ENCODE measurements at places on chromosomes 3 and 15.

- no peak for DNase-seq
Measured at GRCh38 chr3:187222801-187223200, 25.5 kb downstream of the RTP1 start.

GRCh38 chr15:52749258-52749657, 40.9 kb downstream of the ONECUT1 start:
- DNase-seq, result no peak

DNA sequence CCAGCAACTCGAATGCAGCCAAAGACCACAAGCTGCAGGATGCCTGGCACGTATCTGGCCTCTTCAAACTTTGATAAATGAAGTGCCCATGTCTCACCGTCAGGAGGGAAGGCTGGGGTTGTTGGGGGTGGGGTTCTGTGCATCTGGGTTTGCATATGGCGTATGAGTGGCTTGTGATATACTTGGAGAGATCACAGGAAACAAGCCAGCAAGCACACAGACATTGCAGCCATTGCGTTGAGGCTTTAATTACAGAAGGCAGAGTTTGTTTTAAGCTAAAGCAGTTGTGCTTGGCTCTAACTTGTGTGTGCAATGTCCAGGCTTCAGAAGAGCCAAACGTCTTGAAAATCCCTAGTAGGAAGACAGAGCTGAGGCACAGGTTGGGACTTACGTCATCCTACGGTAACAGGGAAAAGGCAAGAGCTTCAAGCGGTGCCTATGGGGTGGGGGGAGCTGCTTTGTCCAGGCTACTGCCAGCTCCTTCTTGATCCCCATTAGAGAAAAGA, 109.2 kb downstream of the ASB7 start:
- DNase-seq, result no peak

GRCh38 chr15:84690342-84690741, 25.6 kb downstream of the SEC11A start:
- no peak for DNase-seq

GRCh38 chr3:53554559-53555067, 60.2 kb downstream of the CACNA1D start:
- DNase-seq, result no peak

GRCh38 chr3:114645392-114645791, 351.6 kb downstream of the TIGIT start:
- no peak for DNase-seq

DNA sequence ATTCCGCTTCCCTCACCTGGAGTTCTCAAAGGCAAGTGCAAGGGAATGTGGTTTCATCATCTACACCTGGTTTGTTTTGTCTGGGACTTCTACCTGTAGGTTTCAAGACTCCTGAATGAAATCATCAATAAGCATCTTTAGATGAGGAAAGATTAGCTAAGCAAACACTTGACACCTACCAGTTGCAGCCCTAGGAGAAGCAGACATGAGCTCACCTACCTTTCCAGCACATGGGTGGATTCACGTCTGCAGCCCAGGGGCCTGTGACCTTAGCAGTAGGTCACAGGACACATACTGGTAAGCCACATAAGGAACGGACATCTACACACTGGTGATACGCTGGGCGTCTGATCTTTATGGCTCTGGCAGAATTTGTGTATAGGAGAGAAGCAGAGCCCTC, 26.7 kb downstream of the SLCO2A1 start:
- no peak for DNase-seq

DNA sequence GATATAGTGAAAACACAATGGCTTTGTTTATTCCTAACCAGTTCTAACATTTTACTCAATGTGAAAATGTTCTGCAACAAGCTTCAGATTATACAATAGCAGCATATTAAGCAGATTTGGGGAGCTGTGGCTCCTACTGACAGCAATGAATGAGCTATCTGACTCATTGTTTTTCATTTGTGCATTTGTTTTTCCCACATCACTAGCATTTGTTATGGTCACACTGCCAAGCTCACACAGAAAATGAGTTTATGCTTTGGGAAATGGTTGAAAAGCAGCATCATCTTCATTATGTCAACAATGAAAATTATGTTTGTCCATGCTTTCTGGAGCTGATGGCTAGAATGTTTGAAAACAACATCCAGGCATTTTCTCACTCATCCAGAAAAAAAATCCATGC, 53.5 kb downstream of the ZPLD1 start:
- DNase-seq, result no peak

GRCh38 chr3:55789516-55789915, 302.4 kb upstream of the WNT5A start:
- DNase-seq, result no peak

- DNase-seq, result no peak
Measured at GRCh38 chr3:107910713-107911259, 180.0 kb downstream of the CD47 start.

GRCh38 chr3:36765104-36765503, 751 bp upstream of the DCLK3 start:
- DNase-seq, result no peak

DNA sequence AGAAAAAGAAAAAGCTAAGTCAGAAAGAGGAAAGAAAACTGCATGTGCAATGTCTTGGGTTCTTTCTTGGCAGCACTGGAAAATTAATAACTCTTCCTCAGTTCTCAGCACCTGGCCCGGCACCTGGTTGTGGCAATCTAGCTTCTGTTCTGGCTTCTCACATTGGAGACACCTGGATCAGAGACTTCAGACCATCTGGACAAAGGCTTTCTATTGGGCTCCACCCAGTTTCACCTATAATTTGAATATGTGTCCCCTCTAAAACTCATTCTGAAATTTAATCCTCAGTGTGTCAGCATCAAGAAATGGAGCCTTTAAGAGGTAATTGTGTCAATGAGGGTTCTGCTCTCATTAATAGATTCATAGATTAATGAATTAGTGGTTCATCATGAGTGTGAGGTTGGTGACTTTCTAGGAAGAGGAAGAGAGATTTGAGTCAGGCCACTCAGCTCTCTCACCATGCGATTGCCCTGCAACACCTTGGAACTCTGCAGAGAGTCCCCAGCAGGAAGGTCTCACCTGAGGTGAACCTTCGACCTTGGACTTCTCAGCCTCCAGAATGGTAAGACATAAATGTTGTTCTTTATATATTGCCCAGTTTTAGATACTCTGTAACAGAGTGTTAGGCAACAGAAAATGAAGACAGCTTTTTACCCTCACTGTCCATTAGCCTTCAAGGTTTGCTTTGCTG, 679.9 kb downstream of the NTRK3 start:
- no peak for DNase-seq

- DNase-seq, result no peak
Measured at GRCh38 chr3:62201438-62202035, 171.8 kb downstream of the FEZF2 start.

DNA sequence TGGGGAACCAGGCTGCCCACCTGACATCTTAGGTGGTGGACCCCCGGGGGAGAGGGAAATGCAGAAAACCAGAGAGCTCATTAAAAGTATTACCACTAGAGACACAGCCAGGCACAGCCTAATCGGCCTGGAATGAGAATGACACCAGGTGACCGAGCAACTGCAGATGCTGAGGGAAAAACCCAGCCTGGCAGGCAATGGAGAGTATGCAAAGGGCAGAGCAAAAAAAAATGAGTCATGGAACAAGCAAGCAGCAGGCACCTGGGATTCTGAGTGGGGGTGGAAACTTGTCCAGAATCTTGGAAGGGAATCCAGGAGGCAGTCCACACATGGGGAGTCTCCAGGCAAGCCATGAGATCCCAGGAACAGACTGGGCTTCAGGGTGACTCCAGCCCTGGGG, 183.7 kb upstream of the LRRN1 start:
- DNase-seq, result no peak

DNA sequence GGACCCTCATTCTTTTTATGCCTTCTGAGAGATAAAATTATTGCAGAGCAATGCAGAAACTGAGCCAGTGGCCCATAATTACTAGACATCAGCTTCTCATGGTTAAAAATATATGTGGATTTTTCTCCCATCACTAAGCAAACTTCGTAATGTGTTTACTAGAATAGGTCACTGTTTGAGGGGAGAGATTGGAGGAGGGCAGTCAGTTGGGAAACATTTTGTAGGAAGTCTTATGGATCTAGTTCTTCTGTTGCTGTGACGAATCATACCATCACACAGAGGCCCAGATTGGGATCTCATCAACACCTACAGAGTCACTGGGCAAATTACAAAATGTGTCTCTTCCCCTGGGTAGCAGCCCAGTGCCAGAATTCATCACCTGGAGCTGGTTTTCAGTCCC, 81.4 kb downstream of the PDE8A start:
- no peak for DNase-seq

DNA sequence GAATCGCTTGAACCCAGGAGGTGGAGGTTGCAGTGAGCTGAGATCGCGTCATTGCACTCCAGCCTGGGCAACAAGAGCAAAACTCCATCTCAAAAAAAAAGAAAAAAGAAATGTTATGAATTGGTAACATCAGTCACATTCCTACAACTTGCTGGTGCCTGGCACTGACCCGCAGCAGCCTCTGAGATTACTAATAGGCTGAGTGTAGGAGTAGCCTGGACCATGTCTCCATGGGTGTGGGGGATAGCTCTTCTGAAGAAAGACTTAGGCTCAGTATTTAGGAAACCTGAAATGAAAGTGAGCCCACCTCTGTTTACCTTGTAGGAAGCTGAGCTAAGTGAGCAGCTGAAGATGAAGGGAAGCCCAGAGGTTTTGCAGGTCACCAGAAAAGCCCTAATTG, 148.3 kb downstream of the LRRC28 start:
- DNase-seq, result no peak

DNA sequence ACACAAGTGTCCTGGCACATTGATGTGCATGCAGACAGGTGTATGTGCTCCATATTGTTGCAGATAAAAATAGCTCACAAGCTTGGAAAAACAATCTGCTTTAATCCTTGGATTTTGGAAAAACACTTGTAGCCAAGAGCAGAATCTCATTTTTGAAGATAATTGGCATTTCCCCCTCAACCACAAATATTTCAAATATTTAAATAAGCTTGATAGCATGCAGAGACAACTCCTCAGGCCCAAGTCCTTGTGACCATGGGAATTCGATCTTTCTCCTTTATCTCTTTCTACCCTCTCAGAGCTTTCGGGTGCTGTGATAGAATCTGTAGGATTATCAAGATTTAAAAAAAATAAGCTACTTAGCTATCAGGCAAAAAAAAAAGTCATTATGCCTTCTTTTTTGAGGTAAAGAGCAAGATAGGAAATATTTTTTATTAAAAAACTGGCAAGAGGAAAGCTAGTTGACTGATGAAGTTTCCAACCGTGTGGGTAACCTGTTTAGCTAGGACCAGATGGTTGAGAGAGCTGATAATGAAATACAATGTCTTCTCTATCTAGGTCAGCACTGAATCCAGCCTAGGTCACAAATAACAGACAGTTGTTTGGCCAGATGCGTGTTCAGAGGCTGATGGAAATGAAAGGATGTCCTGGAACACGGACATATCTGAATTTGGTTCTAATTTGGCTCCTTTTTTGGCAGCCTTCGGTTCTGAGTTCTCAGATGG, 54.9 kb upstream of the SNRK start:
- DNase-seq, result no peak

- DNase-seq, result no peak
Measured at GRCh38 chr15:63263519-63263918, 13.9 kb upstream of the APH1B start.

DNA sequence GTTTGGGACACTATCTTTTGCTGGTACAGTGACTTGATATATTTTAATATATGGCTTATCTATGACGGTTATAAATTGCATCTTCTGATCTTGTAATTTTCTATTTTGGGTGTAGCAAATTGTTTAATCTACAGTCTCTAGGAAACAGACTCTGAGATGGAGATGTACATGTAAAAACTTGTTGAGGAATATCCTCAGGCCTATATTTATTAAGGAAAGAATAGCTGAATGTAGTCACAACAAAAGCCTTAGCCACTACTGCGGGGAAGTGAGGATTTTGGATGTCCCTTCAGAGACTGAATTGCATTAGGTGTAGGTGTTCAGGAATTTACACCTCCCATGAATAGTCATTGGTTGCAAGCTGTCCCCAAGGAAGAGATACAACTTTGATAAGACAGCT, 13.8 kb upstream of the OR5K3 start:
- no peak for DNase-seq

GRCh38 chr15:99686290-99686689, 46.9 kb downstream of the LYSMD4 start:
- no peak for DNase-seq

GRCh38 chr15:71151081-71151480, 35.8 kb downstream of the THSD4 start:
- DNase-seq, result no peak

DNA sequence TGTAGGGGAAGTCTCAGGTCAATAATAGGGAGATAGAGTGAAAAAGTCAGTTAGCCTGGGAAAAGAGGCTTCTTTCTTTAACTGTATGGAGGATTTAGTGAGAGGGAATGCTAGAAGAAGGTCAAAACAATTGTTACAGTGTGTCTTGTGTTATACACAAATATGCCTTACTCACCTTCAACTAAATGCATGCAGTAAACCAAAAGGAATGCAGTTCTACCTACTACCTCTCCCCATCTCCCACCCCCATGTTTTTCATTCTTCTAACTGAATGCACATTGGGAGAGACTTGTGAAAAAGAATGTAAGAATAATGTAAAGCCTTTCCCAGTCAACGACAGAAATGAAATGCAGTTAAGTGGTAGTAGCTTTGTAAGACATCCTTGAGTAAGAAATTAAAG, 33.8 kb downstream of the CCDC66 start:
- DNase-seq, result no peak

DNA sequence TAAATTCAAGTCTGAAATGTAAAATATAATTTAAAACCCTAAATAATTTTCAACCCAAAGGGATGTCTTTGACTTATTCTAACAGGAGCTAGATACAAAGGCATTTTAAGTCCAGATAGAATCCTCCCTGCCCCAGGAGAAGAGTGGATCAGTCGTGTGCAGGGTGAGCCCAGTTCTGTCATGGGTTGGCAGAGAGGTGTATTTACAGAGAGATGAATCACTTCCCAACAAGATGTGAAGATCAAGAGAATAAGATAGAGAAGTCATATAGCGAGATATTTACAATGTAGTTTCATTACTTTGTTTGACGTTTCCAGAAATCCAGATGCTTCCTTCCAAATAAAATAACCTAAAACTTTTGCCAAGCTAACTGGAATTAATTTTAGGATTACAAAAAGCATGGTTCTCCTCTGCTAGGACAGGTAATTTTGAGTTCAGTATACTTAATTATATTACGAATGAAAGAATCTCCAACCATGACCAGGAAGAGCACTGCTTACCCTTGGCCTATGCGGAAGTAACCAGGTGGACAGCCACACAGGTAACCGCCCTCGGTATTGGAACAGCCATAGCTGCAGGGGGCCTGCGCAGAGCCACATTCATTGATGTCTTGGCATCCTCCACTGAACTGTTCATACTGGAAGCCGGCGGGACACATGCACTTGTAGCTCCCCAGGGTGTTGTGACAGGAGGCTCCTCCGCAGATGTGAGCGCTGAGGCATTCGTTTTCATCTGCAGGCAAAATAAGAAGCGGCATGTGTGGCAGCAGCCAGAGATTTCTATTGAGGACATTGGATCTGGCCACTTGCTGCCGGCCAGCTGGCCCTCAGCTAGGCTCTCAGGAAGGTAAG, 84.0 kb downstream of the DUT start:
- DNase-seq, result no peak

GRCh38 chr3:149333176-149333859, at the start of gene TM4SF18:
TSS of gene TM4SF18 (minus strand) at chr3:149333636. CDS start at chr3:149333382, 254 bp downstream.
- DNase-seq, result no peak
